ENCODE measurements at places on chromosomes 5 and 9. TPM values are rescaled to one million over a fixed set of nuclear protein-coding genes. Genes with fewer than 3 reads are reported as not detected.

DNA sequence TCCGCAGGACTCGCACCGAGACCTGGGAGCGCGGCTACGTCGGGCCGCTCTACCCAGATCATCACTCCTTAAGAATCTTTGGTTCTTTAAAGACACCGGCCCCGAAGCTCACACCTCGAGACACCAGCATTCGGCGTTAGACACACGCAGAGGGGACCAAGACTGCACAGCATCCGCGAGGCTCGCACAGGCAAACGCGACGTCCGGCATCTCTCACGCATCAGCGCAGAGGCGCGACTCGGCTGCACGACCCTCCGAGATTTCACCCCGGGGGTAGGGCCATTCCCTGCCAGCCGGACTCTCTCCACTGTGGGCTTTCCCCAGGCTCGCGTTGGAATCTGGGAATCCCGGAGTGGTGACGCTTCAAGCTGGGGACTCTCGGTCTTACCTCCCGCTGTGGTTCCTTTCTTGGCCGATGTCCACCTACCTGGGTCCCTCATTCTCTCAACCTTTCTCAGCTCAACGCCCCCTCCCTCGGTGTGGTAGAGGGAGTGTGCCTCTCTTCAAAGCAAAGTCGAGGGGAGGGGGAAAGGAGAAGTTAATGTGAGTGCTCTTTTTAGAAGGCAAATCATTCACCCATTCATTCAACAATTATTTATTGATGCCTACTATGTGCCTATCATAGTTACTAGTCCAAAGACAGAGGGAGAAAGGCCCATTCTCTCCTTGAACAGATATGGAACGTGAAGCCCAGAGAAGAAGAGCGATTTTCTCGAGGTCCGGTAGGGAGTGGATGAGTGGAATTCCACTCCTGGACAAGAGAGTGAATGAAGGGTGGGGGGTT, 1.3 kb upstream of the HAND1 start:
- peaks cover 56% of the 10 kb centered on the region for H3K4me1 ChIP-seq
- peaks cover 100% of the 10 kb centered on the region for H3K27me3 ChIP-seq
- no peaks in the 10 kb centered on the region for H3K36me3 ChIP-seq
- DNase-seq = no peak

GRCh38 chr9:111661802-111662521, 557 bp downstream of the GNG10 start:
- H3K27me3 ChIP-seq = no peaks in the 10 kb centered on the region
- peaks cover 22% of the 10 kb centered on the region for H3K4me1 ChIP-seq
- H3K27ac ChIP-seq = peak overlapping the region; percentile 84
- peaks cover 4% of the 10 kb centered on the region for H3K36me3 ChIP-seq
- peak; percentile 68 for DNase-seq
- H3K4me3 ChIP-seq = peak overlapping the region; percentile 82

DNA sequence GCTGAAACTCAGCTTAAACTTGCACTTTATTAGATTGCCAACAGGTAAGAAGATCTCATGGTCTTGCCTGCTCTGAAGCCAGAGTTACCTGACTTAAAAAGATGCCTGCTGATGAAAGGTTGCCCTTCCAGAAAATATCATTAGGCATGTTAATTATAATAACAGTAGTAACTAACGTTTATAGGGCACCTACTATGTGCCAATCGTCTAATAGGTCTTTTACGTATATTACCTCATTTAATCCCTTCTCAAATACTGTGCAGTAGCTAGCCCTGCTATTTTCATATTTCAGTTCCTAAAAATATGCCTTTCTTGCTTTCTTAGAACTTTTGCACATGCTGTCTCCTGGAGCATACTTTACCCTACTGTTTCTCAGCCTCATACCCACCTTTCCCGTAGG, 40.1 kb downstream of the TGFBR1 start:
- H3K4me1 ChIP-seq = peaks cover 6% of the 10 kb centered on the region
- H3K36me3 ChIP-seq = peaks cover 56% of the 10 kb centered on the region
- H3K4me3 ChIP-seq = no peak overlapping the region
- no peak overlapping the region for H3K27ac ChIP-seq
- no peaks in the 10 kb centered on the region for H3K27me3 ChIP-seq

GRCh38 chr5:56588636-56589480, 226.5 kb upstream of the MAP3K1 start:
- no peaks in the 10 kb centered on the region for H3K36me3 ChIP-seq
- H3K27ac ChIP-seq = peak overlapping the region; percentile 57
- no peak overlapping the region for H3K4me3 ChIP-seq
- H3K27me3 ChIP-seq = no peaks in the 10 kb centered on the region
- peak; percentile 90 for DNase-seq

GRCh38 chr9:25648116-25648515, 30.1 kb downstream of the TUSC1 start:
- no peak overlapping the region for H3K27ac ChIP-seq
- H3K4me3 ChIP-seq = no peak overlapping the region
- H3K36me3 ChIP-seq = no peaks in the 10 kb centered on the region
- no peaks in the 10 kb centered on the region for H3K4me1 ChIP-seq

DNA sequence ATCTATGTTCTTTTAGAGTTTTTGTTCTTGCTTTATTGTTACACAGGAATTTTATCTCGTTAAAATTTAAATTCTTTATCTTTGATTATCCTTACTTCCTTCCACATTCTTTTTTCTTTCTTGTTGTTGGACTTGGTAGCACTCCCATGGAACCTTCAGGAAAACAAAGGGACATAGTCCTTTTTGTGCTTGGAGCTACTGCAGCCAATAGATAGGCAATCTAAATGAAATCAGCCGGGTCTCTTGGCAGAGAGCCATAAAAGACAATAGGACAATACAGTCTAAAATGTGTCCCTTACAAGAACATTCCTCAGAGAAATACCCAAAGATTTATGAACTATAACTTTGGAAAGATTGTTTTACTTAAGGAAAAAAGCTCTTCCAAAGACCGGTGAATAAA, 548.1 kb upstream of the C9orf72 start:
- no peak overlapping the region for H3K4me3 ChIP-seq
- H3K27ac ChIP-seq = no peak overlapping the region
- DNase-seq = no peak
- no peaks in the 10 kb centered on the region for H3K27me3 ChIP-seq
- H3K4me1 ChIP-seq = no peaks in the 10 kb centered on the region
- H3K36me3 ChIP-seq = no peaks in the 10 kb centered on the region

GRCh38 chr5:41270423-41271251, 57.3 kb upstream of the C6 start:
- no peak overlapping the region for H3K4me3 ChIP-seq
- no peaks in the 10 kb centered on the region for H3K4me1 ChIP-seq
- DNase-seq = no peak

DNA sequence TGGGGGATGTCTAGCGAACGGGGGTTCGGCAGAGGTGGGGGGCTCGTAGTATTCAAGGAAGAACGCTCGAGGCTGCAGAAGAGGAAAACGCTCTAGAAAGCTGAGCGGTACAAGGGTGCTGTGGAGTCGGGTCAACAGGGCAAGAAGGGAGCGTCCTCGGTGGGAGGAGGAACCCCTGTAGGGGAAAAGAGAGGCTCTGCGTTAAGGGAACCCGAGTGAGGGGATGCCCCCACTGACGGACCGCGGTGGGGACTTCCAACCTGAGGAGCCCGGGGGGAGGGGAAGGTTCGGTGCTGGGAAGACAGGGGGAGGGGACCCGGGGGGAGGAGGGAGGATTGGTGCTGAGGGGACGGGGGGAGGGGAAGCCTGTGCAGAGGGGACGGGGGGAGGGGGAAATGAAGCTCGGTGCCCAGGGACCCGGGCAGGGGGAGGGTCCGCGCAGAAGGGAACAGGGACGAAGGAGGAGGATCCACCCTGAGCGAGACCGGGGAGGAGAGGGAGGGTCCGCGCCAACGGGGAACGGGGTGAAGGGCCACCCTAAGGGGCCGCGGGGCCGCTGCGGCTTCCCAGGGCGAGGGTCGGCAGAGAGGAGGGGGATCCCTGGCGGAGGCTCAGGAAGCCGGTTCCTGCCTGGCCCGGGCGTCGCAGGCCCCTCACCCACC, 621 bp downstream of the NR6A1 start:
- peaks cover 29% of the 10 kb centered on the region for H3K4me1 ChIP-seq
- DNase-seq = no peak
- H3K27me3 ChIP-seq = peaks cover 32% of the 10 kb centered on the region
- H3K36me3 ChIP-seq = no peaks in the 10 kb centered on the region

The CCDC152 gene
- 1.7 TPM for total RNA-seq

The ADAMTS2 gene
- 5.5 TPM for total RNA-seq

The CCDC180 gene
- 5.2 TPM for total RNA-seq

The IRX2 gene
- 24.3 TPM for total RNA-seq
